ENCODE measurements at places on chromosomes 6 and 20.

- H3K4me1 ChIP-seq: no peaks in the 10 kb centered on the region
- no peak overlapping the region for H3K27ac ChIP-seq
- H3K36me3 ChIP-seq: no peaks in the 10 kb centered on the region
- no peaks in the 10 kb centered on the region for H3K27me3 ChIP-seq
- no peak for DNase-seq
These were observed 98.0 kb downstream of the EPB41L2 start for GRCh38 chr6:130964808-130965604.

DNA sequence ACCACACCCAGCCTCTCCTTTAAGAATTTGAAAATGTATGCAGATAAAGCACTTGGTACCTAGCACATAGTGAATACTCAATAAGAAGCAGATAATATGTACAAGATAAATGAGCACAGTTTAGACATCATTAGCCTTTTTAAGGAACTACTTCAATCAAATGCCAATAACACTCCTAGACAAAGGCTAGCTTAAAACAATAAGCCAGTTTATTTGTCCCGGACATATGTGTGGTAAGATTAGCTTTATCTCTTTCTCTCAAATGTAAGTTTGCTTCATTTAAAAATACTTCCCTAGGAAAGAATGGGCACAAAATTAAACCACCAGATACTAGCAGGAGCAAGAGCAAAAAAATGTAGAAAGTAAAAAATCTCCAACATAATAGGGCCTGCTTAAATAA lies 73.8 kb downstream of the MAP3K5 start:
- no peak overlapping the region for H3K4me3 ChIP-seq
- H3K4me1 ChIP-seq: peaks cover 37% of the 10 kb centered on the region
- H3K36me3 ChIP-seq: no peaks in the 10 kb centered on the region
- no peak overlapping the region for H3K27ac ChIP-seq
- no peaks in the 10 kb centered on the region for H3K27me3 ChIP-seq

DNA sequence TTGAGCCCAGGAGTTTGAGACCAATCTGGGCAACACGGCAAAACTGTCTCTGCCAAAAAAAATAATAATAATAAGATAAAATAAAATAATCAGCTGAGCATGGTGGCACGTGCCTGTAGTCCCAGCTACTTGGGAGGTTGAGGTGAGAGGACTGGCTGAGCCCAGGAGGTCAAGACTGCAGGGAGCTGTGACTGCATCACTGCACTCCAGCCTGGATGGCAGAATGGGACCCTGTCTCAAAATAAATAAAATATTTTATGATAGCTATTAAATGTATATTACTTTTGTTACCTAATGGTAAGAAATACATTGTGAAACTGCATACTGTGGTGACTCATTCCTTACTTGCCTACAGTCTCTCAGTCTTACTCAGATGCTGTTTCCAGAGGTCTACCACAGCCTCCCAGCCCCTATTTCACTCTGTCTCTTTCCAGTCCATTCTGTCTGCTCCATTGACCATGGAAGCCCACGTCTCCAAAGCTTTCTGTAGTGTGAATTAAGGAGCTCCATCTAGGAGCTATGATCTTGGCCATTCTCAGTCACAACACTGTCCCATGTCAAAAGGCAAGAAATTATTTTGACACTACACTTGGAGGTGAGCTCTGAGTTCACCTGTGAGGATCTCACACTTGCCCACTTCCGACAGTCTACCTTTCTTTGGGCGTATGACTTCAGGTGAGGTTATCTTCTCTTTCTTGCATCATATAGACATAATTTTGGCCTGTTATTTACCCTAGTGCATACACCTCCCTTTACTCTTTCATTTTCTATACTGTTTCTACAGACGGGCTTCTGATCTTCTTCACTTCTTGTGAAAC lies 22.4 kb upstream of the SNX9 start:
- no peaks in the 10 kb centered on the region for H3K27me3 ChIP-seq
- no peaks in the 10 kb centered on the region for H3K36me3 ChIP-seq
- H3K4me1 ChIP-seq: no peaks in the 10 kb centered on the region
- no peak overlapping the region for H3K27ac ChIP-seq

DNA sequence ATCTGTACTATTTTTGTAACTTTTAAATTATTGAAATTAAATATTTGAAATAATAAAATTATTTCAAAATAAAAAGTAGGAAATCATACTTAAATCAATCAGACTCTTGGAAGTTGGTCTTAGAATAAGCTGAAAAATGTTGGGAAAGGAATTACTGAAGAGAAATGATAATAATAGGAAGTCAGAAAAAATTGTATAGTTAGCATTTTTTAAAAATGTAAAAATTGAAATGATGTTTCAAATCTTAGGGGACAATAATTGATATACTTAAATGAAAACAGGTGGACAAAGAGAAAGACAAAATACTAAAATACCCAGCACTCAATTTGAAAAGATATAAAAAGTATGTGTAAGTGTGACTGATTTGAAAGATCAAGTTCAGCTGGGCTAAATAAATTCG lies 186.1 kb downstream of the BMP2 start:
- no peaks in the 10 kb centered on the region for H3K4me1 ChIP-seq
- H3K27ac ChIP-seq: no peak overlapping the region
- no peaks in the 10 kb centered on the region for H3K36me3 ChIP-seq
- DNase-seq: no peak
- H3K4me3 ChIP-seq: no peak overlapping the region

GRCh38 chr6:41757271-41757670 lies 10.1 kb upstream of the PGC start:
- no peaks in the 10 kb centered on the region for H3K36me3 ChIP-seq
- DNase-seq: no peak
- H3K27ac ChIP-seq: no peak overlapping the region

DNA sequence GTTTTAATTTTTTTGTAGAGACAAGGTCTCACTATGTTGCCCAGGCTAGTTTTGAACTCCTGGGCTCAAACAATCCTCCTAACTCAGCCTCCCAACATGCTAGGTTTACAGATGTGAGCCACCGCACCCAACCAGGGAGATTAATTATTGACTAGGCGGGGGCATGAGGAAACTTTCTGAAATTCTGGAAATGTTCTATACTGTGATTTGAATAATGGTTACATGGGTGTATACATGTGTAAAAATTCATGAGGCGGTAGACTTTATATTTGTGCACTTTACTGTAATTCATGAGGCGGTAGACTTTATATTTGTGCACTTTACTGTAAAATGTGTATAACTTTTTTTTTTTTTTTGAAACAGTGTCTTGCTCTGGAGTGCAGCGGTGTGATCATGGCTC lies 147.2 kb downstream of the GRM4 start:
- no peaks in the 10 kb centered on the region for H3K36me3 ChIP-seq
- H3K27me3 ChIP-seq: no peaks in the 10 kb centered on the region
- no peak overlapping the region for H3K27ac ChIP-seq
- DNase-seq: no peak

- DNase-seq: no peak
- H3K4me3 ChIP-seq: no peak overlapping the region
- no peaks in the 10 kb centered on the region for H3K36me3 ChIP-seq
- H3K27ac ChIP-seq: no peak overlapping the region
- H3K4me1 ChIP-seq: no peaks in the 10 kb centered on the region
These were observed 8.4 kb upstream of the RIN2 start for GRCh38 chr20:19749618-19750071.

- H3K4me3 ChIP-seq: no peak overlapping the region
- no peak overlapping the region for H3K27ac ChIP-seq
- peaks cover 6% of the 10 kb centered on the region for H3K4me1 ChIP-seq
These were observed 130.4 kb upstream of the CDYL start for GRCh38 chr6:4645713-4646360.

- no peak for DNase-seq
- peaks cover 10% of the 10 kb centered on the region for H3K4me1 ChIP-seq
- H3K27me3 ChIP-seq: no peaks in the 10 kb centered on the region
- no peaks in the 10 kb centered on the region for H3K36me3 ChIP-seq
These were observed 76.3 kb downstream of the FARS2 start for GRCh38 chr6:5337573-5337972.

- H3K27me3 ChIP-seq: no peaks in the 10 kb centered on the region
- DNase-seq: no peak
- H3K36me3 ChIP-seq: no peaks in the 10 kb centered on the region
- H3K27ac ChIP-seq: no peak overlapping the region
These were observed 40.0 kb upstream of the OPN5 start for GRCh38 chr6:47741807-47742206.

- no peak overlapping the region for H3K27ac ChIP-seq
- no peaks in the 10 kb centered on the region for H3K4me1 ChIP-seq
- DNase-seq: no peak
- no peak overlapping the region for H3K4me3 ChIP-seq
These were observed 731.6 kb upstream of the MMS22L start for GRCh38 chr6:98014442-98015201.

GRCh38 chr20:3802524-3803239 lies 6.6 kb downstream of the CDC25B start:
- H3K36me3 ChIP-seq: peaks cover 67% of the 10 kb centered on the region
- peak overlapping the region; percentile 68 for H3K27ac ChIP-seq
- peaks cover 97% of the 10 kb centered on the region for H3K4me1 ChIP-seq
- no peak for DNase-seq
- no peak overlapping the region for H3K4me3 ChIP-seq

GRCh38 chr20:21099751-21100577 lies 6.2 kb downstream of the LINC00237 start:
- peak overlapping the region; percentile 54 for H3K4me3 ChIP-seq
- peaks cover 44% of the 10 kb centered on the region for H3K4me1 ChIP-seq
- no peaks in the 10 kb centered on the region for H3K36me3 ChIP-seq
- H3K27ac ChIP-seq: no peak overlapping the region
- H3K27me3 ChIP-seq: peaks cover 65% of the 10 kb centered on the region

DNA sequence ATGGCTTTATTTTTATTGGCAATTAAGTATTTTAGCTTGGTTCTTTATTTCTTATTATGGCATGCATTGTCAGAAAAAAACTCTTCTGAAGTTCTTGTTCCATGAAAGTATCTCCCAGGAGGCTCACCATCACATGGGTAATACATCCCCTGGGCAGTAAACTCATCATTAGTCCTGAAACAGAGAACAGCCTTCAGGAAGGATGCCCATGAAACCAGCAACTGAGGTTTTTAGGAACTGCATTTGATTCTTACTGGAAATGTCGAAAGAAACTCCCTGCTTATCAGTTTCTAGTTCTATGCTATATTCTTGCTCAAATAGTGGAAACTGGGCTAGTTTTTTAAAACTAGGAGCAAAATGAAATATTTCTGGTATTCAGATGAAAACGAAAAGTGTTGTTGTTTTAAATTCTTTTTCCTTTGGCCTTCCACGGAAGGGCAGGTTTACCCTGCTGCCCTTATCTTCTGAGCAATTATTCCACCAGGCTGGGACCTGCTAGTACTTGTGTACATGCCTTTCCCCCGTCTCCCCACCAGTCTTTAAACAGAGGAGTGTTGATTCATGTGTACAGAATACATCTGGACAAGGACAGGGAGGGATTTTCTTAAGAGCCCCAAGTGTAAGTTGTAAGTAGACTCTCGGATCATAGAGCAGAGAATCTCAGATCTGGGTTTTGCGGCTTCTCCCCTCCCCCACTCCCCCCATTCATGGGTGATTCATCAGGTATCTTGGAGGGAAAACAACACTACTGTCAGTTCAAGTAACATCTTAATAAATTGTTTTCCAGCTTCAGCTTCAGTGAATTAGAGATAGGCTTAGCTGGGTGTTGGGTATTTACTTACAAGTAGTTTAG lies 81.5 kb downstream of the RTN4IP1 start:
- DNase-seq: no peak
- H3K36me3 ChIP-seq: peaks cover 51% of the 10 kb centered on the region
- no peak overlapping the region for H3K4me3 ChIP-seq
- H3K27ac ChIP-seq: no peak overlapping the region

DNA sequence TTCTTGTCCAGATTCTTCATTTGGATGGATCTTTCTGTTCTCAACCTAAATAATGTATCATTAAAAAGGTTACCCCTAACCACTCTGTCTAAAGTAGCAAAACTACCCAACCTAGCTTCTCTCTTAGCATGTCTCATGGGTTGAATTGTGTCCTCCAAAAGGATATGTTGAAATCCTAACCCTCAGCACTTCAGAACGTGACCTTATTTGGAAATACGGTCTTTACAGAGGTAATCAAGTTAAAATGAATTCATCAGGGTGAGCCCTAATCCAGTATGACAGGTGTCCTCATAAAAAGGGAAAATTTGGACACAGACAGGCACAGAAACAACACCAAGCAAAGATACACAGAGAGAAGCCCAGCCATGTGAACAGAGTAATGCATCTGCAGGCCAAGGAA lies 6.1 kb upstream of the FRK start:
- no peak for DNase-seq
- H3K4me1 ChIP-seq: no peaks in the 10 kb centered on the region
- H3K27ac ChIP-seq: no peak overlapping the region

DNA sequence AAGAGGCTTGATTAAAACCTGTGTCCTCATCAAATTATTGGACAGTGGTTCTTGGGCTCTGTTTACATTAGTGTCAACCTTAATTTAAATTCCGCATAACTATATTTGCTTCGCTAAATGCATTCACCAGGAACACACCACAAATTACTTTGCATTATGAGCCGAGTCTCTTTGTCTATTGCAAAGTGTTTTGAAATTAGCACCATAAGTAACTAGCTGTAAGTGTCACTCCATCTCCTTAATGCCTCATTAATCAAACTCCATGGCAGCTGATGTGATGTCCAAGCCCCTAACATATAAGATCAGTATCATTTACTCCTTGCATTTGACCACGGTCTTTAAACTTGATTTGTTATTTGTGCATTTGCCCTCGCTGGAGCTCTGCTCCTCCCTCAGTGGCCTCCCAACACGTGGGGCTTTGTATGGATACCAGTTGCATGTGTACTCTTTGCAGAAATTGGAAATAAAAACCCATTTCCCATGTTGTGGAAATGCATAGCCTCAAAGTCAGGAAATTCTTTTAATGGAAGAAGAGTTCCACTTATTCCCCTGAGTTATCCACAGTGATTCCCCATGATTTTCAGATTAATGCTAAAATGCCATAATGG lies 24.6 kb downstream of the FOXA2 start:
- peaks cover 5% of the 10 kb centered on the region for H3K27me3 ChIP-seq
- H3K36me3 ChIP-seq: no peaks in the 10 kb centered on the region
- H3K27ac ChIP-seq: no peak overlapping the region

GRCh38 chr6:27592481-27593199 lies 119.7 kb upstream of the ZNF184 start:
- no peak overlapping the region for H3K27ac ChIP-seq
- H3K4me3 ChIP-seq: no peak overlapping the region
- DNase-seq: peak; percentile 35
- peaks cover 31% of the 10 kb centered on the region for H3K27me3 ChIP-seq
- peaks cover 16% of the 10 kb centered on the region for H3K4me1 ChIP-seq
- no peaks in the 10 kb centered on the region for H3K36me3 ChIP-seq

- no peaks in the 10 kb centered on the region for H3K4me1 ChIP-seq
- DNase-seq: no peak
- H3K27me3 ChIP-seq: no peaks in the 10 kb centered on the region
- H3K27ac ChIP-seq: no peak overlapping the region
These were observed 110.6 kb downstream of the SULF2 start for GRCh38 chr20:47674686-47675085.

GRCh38 chr6:159582736-159583135 lies 110.3 kb downstream of the SOD2 start:
- H3K27ac ChIP-seq: no peak overlapping the region
- no peak for DNase-seq
- no peak overlapping the region for H3K4me3 ChIP-seq
- H3K36me3 ChIP-seq: no peaks in the 10 kb centered on the region

DNA sequence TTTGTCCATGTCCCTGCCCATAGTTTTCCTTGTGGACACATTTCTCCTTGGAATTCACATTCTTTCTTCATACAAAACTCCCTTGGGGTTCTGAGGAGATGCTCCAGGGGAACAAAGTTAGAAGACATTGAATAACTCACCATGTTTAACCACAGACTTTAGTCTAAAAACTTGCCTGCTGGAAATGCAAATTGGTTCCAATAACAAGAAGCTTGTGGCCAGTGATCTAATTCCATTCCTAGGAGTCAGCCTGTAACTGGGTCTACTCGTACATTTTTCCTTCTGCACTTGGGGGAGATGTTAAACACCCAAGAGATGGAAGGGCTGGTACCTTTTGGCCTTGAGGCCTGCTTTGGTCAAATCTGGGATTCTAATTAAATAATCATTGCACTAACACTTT lies 60.2 kb downstream of the SCML4 start:
- no peaks in the 10 kb centered on the region for H3K27me3 ChIP-seq
- DNase-seq: no peak
- no peaks in the 10 kb centered on the region for H3K4me1 ChIP-seq
- no peaks in the 10 kb centered on the region for H3K36me3 ChIP-seq

Measured in CD4-positive, alpha-beta memory T cell (primary cell).